ENCODE measurements at places on chromosomes 7 and 10.

GRCh38 chr7:30594048-30594539 is 584 bp upstream of the GARS1 start:
- peak; percentile 68 for DNase-seq

DNA sequence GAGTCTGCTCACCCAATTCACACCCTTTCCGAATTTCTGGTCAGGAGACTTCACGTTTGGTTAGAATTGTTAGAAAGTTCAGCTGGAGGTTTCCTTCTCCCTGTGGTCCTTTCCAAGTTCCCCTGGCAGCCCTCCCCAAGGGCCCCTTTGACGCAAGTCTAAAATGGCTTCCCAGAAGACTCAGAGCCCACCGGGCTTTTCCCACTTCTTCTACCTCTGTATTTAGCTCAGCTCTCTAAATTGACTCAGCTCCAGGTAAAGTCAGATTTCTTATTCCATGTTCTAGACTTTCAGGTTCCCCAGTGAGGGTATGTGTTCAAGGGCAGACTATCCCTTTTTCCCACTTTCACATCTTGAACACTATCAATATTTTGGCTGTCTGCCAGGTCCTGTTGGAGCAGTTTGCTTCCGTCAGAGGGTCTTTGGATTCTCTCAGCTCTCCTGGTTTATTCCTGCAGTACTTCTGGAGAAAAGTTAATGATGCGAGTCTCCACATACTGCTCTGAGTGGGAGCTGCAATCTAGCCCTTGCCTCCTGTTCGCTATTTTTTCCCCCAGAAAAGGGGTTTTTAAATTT is 53.1 kb upstream of the ZNF273 start:
- no peak for DNase-seq

GRCh38 chr10:124732931-124733570 is 11.1 kb downstream of the FAM53B start:
- peak; percentile 80 for DNase-seq

DNA sequence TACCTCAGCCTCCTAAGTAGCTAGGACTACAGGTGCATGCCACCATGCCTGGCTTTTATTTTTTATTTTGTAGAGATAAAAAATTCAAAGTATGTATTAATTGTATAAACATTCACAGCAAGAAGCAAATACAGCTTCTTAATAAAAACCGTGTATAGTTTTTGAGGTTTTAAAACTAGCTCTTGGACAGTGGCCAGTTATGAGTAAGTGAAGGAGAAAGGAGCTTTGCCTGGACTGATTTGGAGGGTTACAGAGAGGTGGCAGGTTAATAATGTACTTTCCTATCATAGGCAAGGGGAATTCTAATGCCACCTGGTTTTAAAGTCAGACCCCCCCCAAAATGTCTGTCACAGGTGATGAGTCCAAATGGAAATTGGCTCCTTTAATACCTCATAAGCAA is 43.4 kb downstream of the ZNRF2 start:
- no peak for DNase-seq

DNA sequence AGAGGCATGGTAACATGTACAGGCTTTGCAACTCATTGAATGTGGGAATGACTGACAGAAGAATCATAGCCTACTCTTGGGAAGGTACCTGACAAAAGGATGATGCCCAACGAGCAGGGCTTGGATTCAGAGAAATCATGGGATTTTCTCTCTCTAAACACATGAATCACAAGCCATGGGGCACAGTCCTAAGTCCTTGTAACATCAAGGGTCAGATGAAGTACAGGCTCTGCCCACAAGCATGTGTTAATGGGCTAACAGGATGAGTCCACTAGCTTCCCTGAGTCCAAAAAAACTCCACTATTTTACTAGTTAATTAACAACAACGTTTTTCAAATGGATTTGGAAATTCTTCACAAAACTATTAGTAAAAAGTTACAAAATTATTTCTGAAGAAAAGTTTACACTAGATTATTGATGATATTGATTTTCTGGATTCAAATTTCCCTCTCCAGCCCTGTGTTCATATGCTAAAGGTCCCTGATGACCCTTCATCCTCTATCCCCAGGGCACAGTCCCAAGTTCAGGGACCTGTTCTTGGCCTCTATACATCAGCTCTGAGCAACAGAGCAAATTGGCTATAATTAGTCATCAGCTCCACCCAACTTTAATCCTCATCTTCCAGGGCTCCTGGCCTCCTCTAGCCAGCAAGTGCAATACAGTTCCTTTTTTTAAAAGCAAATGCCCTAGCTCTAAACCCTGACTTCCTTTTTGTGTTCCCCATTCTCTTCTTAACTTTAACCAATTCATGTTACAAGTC is 99.8 kb downstream of the GSAP start:
- no peak for DNase-seq

- no peak for DNase-seq
Measured at GRCh38 chr7:100602889-100603725, 944 bp downstream of the PCOLCE start.

DNA sequence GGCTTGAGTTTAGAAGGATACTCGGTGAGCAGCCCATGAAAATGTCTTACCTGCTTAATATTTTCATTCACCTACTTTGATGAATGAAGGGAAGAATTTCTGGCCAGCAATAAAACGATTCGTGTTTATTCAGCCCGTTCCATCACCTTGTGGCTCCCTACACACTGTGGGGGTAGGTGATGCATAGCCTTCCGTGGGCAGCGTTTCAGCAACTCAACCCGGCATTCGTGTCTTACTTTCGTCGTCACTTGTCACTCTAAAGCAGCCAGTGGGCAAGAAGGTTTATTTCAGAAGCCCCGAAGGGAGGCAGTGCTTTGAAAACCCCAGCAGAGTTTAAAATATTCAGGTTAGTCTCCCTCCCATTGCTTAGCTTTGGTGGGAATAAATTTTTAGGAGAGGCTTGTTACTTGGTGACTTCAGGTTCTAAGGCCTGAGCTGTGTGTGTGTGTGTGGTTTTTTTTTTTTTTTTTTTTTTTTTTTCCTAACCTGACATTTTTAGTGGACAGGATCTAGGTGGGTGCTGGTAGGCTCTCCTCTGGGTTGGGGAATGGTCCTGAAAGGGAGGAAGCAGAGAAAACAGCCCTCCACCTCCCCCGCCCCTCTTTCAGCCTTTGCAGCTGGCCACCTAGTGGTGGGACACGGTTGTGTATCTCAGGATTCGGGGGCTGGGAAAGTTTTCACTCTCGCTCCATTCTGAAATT is 1.8 kb downstream of the GRK5 start:
- peak; percentile 73 for DNase-seq

DNA sequence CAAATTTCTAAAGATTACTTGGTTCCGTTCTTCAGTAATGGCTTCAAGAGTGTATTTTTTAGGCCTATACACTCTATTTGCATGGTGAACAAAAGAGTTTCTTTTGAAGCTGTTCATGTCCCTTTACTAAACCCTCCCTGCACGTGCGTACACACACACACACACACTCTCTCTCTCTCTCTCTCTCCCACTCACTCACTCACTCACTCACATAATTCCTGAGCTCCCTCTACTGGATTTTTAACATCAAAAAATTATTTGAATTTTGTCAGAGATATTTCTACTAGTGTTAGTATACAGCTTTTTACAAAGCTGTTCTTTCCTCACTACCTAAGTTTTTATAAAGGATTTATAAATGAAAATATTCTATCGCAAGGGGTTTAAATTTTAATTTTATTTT is 85.9 kb downstream of the UBE3C start:
- DNase-seq, result no peak

DNA sequence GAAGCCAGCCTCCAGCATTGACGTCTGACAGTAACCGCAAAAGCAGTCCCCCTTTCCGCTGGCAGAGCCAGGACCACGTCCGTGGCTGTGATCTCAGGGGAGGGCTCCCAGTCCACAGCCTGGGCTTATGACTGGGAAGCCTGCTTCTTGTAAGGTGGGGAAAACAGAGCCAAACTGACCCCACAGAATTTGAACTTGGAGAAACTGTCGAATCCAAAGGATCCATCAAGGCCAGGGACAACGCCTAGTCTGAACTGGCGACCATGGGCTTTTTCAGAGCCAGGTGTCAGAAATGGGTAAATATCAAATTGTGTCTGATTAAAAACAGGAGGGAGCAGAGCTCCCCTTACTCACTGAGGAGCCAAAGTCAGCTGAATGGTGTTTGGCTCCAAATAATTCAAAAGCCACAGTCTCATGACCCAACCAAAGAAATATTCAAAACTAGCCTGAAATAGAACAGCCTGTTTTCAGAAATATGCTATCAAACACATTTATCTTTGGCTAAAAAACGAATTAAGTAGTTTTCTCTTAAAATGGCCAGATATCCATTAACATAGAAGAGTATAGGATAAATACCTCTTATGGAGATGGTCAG is 751.4 kb upstream of the GALNT17 start:
- no peak for DNase-seq

Data from activated CD8-positive, alpha-beta memory T cell treated with anti-CD3 and anti-CD28 coated beads, Interleukin-2, amount 10 ng/mL, durations not matched to agents 7 days and 5 days (primary cell).